Activated CD8-positive, alpha-beta memory T cell treated with anti-CD3 and anti-CD28 coated beads for 24 hours (primary cell): ENCODE measurements at places on chromosomes 3 and 15.

- no peak for DNase-seq
These were observed 75.8 kb downstream of the COL8A1 start for GRCh38 chr3:99714146-99714545.

DNA sequence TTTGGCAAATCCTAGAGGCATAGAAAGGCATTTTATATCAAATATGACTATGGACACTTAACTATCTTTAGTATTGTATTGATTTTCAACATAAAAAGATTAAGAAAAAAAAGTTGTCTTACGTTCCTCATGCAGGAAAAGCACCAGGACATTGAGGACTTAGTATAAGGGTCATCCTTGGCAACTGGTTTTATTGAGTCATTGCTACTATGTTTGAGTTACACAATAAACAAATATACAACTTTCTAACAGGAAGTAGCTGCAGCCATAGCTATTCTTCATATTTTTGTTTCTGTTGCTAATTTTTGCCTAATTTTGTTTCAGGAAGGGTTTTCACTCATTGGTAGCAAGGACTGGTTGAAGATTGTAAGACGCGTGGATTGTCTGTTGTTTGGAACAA is 93.0 kb downstream of the NPTN start:
- DNase-seq, result no peak

DNA sequence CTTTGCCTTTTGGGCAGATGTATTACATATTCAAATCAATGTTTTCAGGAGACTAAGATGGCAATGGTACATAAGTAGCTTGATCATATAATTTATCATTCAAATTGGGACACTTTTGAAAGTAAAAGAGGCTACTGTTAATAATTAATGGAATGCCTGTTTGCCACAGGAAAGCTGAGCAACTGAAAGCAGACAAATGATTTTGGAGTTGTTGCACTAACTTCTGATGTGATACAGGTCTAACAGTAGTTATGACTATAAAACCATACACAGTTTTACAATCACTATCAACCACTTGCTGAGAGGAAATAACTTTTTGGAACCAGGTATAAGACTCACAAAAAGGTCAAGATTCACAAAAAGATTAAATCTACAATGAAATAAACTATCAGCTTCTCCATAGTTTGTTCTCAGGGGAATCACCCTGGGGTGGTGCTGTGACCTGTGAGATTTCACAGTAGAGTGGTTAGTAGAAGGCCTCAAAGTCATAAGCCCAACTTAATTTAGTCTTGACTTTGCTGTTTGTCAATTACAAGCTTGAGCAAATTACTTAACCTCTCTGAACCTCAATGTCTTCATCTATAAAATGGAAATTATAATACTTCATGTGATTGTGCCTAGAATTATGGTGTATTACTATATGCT is 42.7 kb downstream of the HHLA2 start:
- no peak for DNase-seq

DNA sequence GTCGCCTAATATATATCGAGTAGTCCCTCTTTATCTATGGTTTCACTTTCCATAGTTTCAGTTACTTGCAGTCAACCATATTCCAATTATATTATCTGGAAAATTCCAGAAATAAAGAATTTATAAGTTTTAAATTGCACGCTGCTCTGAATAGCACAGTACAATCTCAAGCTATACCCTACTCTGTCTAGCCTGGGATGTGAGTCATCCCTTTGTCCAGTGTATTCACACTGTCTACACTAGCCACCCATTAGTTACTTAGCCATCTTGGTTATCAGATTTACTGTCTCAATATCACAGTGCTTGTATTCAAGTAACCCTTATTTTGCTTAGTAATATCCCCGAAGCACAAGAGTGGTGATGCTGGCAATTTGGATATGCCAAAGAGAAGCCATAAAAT is 72.1 kb upstream of the EOMES start:
- DNase-seq, result no peak

- DNase-seq, result no peak
These were observed 49.9 kb downstream of the TRPM1 start for GRCh38 chr15:31051496-31052080.

- no peak for DNase-seq
These were observed 14.1 kb downstream of the KCNMB3 start for GRCh38 chr3:179236669-179237301.

GRCh38 chr3:32004113-32004765 is 22.7 kb downstream of the ZNF860 start:
- no peak for DNase-seq

- no peak for DNase-seq
These were observed 216.6 kb upstream of the TRIM42 start for GRCh38 chr3:140461250-140461649.

DNA sequence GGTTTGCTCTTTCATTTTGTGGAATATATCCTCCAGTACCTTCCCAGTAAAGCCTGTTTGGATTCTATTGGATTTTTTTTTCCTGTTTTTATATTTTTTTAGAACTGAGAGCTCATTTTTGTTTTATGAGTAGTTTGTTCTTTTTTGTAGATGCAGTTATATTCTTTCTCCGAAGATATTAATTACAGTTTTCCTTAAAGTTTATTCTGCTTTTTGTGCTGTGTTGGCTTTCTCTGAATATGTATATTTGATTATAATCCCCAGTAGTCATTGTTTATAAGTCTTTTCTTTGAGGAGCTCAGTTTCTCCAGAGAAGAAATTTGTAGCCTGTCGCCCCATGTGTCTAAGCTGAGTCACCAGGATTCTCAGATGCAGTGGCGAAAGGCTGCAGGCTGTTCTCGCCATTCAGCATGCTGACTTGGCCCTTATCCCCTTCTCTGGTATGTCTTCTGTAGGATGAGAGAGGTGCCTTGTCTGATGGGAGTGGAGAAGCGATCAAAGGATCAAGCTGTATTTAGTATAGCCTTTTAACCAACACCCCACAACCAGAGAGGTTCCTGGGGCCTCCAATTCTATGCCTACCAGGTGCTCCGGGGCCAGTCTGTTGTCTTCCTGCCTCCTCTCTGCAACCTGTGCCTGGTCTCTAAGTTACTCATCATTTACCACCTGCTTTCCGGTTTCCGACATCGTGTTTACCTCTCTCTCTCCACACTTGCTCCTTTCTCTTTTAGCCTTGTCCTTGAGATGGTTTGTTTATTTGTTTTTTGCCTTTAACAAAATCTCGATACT is 31.7 kb upstream of the MFSD1 start:
- DNase-seq, result no peak

DNA sequence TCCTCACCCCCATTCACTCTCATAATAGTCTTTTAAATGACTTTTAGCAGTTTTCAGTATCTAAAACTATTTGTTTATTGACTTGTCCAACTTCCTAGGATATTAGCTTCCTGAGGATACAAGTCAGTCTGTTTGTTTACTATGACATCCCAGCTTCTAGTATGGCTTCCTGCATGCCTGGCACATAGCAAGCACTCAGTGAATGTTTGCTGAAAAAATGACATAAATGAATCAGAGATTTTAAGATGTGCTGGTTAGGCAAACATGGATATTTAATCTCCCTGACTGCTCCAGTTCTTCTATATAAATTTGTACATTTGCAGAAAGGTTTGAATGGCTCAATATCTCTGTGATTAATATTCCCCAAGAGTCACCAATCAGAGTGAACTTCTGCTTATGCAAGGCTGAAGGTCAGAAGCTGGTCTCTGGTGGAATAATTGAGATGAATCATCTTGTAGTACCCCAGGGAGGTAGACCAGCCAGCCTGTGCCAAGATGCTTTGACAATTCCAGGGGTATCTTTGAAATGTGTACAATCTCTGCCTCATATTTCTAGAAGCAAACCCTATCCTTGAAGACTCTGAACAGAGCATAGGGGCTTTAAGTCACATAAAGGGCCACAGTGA is 219.0 kb upstream of the LMCD1 start:
- DNase-seq, result no peak

DNA sequence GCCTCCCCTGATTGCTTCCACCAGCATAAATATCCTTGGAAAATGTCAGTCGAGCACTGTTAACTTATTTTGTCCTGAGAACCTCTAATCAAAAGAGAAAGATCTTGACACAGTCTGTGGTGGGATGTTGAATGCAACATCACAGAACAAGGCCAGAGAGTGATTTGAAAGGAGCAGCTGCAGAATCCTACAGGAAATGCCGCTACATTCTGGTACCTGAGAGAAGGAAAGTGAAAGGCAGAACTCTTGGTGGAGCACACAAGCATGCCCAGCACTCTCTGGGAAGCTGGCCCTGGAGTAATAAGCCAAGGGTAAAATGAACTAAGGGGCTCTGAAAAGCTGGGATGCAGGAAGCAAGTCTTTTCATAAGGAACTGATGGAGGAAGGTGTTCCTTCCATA is 75.8 kb downstream of the CBLB start:
- DNase-seq, result no peak

DNA sequence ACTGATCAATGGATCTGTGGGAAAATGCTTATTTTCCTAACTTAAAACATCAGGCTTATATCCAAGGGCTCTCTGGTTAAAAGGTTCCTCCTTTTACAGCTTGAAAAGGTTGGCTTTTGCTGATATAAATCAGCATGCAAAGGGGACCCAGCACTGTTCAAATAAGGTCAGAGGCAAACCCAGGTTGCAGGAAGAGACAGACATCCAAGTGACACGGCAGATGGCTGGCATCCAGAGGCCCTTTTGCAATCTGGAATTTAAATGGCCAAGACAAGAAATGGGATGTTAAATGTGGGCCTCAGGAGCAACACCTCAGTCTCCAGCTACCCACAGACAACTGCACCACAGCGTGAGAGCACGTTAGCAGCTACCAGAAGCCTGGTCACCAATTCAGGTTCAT is 6.3 kb downstream of the SH3BP5 start:
- no peak for DNase-seq

DNA sequence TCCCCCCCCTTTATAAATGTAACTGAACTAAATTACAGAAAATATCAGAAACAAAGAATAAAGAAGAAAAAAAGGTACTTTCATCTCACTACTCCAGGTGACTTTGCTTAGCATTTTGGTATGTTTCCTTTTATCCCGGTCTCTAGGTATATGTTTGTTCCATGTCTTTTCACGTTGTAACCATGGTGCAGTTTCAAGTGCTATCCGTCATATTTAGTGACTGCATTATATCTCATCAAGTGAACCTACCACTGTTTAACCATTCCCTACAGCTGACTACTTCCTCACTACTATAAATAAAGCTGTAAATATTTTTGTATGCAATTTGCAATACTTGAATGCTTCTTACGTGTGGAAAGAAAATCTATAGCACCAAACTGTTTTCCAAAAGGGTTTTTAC is 2.2 kb downstream of the BTBD1 start:
- no peak for DNase-seq

GRCh38 chr15:92779874-92780273 is 120.2 kb upstream of the CHD2 start:
- DNase-seq, result no peak

- DNase-seq, result no peak
These were observed 516.7 kb downstream of the NTRK3 start for GRCh38 chr15:87739866-87740265.

- no peak for DNase-seq
These were observed 16.9 kb downstream of the FAM98B start for GRCh38 chr15:38470816-38471215.
